Stimulated activated CD8-positive, alpha-beta memory T cell treated with anti-CD3 and anti-CD28 coated beads, Interleukin-4, amount 100 ng/mL, for 24 hours (primary cell): ENCODE measurements at places on chromosomes 6 and 20.

DNA sequence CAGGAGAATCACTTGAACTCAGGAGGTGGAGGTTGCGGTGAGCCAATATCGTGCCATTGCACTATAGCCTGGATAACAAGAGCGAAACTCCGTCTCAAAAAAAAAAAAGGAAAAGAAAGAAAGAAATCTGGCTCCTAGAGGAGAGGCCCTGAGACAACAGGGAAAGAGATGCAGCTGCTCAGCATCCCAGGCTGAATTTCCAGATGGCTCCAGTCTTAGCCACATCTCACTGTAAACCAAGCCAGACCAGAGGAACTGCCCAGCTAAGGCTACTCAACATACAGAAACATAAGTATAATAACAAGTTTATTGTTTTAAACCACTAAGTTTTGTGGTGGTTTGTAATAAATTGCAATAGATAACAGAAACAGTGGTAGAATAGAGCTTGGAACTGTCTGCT, 38.5 kb upstream of the TASP1 start:
- DNase-seq = no peak

DNA sequence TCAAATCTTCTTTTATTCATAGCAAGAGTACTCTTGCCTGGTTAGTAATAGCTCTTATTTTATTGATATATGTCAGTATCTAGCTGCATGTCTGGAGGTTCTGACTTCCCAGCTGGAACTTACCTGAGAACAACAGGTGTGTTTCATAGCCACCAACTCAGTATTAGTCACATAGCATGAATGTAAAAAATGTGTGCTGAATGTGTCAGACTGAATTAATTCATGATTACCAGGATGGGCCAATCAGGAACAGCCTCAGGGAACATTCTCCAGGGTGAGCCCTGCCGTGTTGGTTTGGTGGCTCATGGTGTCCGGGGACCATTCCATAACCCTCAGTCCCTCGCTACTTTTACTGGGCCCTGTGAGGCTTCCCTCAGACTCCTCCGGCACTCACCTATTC, 99.7 kb downstream of the TULP4 start:
- no peak for DNase-seq

- no peak for DNase-seq
These were observed 6.6 kb downstream of the MOG start for GRCh38 chr6:29663300-29664042.

DNA sequence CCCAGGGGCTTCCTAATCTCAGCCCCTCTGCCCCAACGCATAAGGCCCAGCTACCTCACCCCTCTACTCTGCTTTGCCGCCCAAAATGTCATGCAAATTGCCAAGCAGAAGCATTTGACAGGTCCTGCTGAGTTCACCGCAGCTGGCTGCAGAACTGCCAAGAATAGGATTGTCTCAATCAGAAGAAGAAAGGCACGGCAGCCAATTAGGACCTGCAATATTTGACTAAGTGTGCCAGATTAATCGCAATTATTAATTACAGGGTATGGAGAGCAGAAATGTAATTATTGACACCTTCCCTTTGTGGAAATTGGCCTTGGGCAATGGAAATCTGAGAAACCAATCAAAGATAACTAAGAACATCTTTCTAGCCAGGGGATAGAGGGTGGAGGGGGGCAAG, 318.6 kb downstream of the LRFN2 start:
- DNase-seq = no peak

DNA sequence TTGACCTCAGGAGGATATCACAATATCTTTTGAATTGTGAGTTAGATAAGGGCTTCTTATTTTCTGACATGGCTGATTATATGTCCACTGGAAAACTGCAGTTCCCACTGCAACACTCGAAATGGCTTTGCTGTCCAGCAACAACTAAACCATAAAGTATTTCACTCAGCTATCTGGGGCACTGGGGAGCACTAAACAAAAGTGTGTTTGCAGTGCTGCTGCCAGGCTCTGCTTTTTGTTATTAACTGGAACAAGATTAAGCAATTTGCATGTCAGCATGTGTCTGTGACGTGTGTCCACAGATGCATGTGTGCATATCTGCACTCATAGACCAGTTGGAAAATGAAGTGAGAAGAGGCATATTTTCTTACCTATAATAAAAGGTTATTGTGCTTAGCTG, 107.8 kb upstream of the CCN2 start:
- DNase-seq = no peak

DNA sequence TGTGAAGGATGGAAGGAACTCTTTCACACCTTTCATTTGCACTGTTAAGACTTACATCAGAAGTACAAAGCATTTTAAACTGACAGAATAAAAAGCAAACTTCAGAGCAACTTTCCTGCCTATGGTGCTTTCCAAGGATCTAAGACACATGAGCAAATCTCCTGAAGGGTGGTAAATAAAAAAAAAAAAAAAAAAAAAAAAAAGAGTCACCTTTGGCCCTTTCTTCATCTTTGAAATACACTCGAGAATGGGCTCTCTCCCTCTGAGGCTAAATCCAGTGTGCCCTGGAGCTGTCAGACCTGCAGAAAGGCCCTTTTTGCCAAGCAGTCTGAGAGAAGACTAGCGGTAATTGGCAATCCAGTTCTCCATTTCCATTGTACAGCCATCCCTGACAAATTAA, 1113.8 kb upstream of the FLRT3 start:
- no peak for DNase-seq

DNA sequence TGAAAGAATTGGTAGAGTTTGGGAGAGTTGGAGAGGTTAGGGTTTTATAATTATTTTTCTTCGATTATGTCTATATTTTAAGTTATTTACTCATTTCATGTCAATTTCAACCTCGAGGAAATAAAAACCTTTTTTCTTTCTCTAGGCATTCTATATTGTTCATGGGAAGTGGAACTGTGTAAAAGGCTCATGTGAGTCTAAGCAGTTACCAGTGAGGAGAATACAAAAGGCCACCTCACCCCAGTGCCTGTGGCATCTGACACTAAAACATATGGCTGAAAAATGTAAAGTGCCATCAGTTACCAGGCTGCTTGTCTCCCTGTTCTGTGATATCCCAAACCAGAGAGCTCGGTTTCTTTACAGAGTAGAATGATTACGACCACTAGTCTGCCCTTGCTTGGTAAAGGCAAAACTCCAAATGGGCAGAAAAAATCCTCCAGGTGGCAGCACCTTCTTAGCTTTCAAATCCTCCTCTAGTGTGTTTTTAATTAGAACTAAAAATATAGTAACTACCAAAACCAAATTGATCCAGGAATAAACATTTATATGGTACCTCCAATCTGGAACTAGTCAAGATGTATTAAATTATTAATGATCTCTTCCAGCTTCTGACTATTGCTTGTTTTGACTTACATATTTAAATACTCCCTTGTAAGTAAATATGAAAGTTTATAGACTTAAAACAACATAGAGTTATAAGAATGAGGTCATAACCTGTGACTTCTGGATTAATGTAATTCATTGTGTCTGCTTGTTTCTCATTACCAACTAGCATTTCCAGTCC, 122.6 kb upstream of the MCHR2 start:
- no peak for DNase-seq

GRCh38 chr20:57699395-57699794, 10.4 kb downstream of the PMEPA1 start:
- DNase-seq = no peak

- DNase-seq = no peak
These were observed 4.1 kb downstream of the CALHM6 start for GRCh38 chr6:116465246-116465645.

GRCh38 chr6:143784316-143784715, 58.8 kb upstream of the LTV1 start:
- no peak for DNase-seq

DNA sequence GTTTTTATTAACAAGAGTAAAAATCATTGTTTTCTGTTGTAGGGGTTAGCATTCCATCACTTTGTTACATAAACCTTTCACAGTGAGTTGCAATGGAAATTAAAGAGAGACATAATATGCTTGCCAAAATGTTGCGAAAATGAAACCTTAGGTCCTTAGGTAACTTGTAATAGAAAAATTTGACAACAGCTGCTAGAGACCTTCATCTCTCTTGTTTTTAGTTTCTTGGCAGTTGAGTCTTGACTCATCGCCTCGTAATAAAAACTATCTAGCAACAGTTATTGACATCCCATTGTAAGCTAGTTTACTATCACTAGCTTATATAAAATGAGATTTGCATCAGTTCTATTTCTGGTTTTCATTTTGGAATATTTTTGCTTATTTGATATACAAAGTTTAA, 179.0 kb upstream of the MMS22L start:
- no peak for DNase-seq

GRCh38 chr6:75217193-75217592, 11.3 kb upstream of the COL12A1 start:
- DNase-seq = no peak

DNA sequence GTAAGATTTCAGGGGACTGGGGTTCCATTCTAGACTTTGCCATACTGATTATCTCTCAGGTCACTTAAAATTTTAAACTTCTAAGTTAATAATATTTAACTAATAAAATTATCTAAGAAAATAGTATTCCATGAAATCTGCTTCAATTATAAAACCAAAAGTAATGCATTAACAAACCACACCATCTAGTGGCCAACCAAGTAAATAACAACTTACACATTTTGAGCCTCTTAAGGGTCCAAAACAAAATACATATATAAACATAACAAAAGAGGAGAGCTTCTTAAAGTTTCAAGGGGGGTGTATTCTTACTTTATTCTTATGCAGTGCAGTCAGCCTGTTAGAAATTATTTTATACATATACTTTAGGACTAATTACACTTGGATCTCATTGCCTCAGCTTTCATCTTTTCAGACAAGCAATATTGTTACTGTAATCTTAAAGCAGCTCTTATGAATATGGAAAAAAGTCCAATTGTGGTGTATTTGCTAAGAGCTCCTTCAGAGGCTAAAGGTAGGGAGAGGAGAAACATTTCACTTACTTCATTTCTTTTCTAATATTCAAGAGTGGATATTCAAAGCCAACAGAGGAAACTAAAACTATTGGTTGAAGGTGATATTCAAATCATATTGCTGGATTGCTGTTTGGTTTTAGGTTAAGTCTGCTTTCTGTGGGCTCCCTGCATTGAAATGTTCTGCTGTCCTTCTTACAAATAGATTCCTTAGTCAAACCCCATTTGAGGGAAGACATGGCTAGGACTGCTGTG, 199.7 kb upstream of the SIM1 start:
- DNase-seq = no peak

DNA sequence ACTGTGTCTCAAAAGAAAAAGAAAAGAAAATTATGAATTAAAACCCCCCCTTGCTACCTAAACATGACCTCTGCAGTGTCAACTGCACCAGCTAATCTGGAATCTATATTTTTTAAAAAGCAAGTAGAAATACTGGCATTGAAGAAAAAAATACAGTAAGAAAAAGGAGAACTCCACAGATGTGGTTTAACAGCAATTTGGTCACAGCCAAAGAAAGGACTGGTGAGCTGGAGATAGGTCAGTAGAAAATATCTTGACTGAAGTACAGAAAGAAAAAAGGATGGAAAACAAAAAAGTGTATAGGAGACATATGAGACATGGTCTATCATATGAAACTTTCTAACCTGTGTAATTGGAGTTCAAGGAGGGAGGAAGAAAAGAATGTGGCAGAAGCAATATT, 44.1 kb upstream of the ERVFRD-1 start:
- DNase-seq = no peak

DNA sequence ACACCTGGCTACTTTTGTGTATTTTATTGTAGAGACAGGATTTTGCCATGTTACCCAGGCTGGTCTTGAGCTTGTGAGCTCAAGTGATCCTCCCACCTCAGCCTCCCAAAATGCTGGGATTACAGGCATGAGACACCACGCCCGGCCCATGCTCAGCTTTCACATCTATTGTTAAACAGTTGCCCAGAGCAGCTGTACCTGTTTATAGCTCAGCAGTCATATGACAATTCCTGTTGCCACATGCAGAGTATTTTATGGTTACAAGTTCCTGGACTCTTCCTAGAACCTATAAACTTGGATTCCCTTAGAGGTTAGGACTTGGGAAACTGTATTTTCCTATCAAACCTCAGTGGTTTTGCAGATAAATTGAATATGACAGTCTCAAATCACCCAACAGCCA, 188.3 kb upstream of the KCNG1 start:
- no peak for DNase-seq

GRCh38 chr6:41654698-41655151, 16.5 kb downstream of the MDFI start:
- no peak for DNase-seq

GRCh38 chr6:51302431-51302830, 483.8 kb downstream of the TFAP2B start:
- no peak for DNase-seq

DNA sequence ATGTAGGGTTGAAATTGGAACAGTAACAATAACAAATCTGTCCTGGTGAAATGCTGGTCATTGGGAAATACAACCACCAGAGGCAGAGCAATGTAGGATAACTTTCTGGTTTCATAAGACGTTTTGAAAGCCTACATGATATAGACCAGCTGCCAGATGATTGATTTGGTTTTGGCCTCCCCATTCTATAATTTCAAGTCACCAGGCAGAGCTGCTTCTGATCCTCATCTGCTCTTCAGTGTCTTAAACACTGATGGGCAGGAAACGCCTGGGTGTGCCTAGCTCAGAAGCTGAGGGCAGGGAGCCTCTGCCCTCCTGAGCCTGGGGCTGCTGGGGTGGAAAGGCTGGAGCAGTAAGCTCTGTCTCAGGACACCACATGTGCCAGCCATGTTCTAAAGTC, 24.5 kb downstream of the DHX35 start:
- DNase-seq = no peak
